Stimulated activated CD8-positive, alpha-beta memory T cell treated with anti-CD3 and anti-CD28 coated beads, Interleukin-2, amount 100 ng/mL, for 1 hour (primary cell): ENCODE measurements at places on chromosomes 6 and 20.
A peak's percentile ranks its signal among the peaks of the same experiment; 100 is the strongest.

GRCh38 chr6:148173548-148173947 lies 169.1 kb upstream of the SASH1 start:
- no peak for DNase-seq

DNA sequence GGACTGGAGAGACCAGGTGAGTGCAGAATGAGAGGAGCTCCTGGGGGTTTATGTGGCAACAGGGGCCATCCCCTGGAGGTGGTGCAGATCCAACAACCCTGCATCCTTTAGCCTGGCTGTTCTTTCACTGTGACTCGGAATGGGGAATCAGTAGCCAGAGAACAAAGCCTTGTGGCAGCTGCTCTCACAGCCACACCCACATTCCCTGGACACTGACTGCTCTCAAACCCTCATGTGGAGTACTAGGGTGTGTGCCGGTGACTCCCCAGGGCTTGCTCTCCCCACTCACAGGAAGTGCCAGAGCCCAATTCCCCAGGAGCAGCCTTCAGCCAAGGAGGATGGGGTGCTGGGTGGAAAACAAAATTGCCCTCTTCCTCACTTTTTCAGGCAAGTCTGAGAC lies 30.2 kb upstream of the GGTLC1 start:
- DNase-seq = no peak

GRCh38 chr20:48682529-48683363 lies 145.1 kb downstream of the PREX1 start:
- DNase-seq = no peak

DNA sequence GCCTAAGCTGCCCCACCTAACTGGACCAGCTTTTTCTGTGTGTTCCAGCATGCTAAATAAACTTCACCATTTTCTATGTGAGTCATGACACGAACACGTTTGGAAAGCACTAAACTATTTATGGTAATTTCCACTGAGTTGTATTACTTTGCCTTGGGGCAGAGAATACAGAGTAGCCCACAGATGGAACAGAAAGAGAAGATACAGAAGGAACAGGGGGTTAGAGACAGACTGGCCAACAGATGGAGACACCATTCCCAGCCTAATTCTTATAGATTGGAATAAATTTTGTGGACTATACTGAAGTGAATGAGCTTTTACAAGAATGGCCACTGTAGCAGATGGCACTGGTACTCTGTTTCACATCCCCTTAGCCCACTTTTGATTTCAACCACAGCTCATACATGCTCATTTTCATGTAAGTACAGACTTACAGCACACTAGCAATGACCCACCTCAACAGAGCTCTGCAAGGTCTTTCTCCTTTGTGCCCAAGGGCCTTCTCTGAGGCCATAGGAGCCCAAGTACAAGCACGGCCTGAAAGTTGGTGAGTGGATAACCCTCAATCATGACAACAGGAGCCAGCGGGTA lies 13.1 kb upstream of the NT5DC1 start:
- DNase-seq = no peak

DNA sequence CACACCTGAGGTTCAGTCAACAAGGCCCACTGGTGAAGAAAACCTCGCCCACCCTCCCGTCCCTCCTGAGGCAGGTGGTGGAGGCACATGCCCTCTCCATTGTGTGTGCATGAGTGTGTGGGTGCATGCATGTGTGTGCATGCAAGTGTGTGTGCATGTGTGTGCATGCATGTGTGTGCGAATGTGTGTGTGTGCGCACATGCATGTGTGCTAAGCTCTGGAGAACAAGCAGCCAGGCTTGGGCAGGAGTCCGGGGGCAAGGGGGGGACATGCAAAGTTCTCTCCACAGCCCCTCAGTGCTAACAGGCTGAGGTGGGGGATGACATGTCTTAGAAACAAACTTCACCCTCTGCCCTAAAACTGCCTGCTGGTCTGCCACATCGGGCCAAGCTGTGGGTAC lies 3.1 kb upstream of the HSPA12B start:
- no peak for DNase-seq

DNA sequence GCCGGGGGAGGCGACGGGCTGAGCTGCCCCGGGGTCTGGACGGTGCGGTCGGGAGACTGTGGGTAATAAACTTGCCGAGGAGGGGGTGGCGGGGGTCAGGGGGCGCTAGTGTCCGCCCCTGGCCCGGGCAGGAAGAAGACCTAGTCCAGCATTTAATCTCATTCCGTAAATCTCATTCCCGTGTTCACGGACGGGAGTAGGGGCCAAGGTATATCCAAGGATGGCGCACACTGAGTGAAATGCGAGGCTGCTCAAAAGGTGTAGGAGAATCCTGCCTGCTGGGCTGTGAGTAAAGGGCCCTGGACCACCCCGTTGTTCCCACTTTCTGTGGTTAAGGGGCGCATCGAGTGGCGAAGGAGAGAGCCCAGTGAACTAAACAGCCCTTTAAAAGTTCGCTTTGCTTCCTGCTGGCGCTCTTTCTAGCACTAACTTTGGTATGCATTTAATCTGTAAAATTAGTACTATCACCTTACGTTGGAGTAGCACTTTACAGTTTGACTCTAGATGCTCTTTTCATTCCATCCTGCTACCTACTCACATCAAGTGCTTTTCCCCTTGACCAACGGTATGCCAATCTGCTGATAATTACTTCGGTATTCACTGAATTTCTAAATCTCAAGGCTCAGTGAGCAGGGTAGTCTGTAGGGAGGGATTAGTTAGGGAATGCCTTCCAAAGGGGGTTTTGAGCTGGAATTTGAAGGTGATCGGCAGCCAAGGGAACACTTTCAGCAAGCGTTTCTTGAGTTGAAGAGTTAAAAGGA lies 730 bp downstream of the PARD6B start:
- no peak for DNase-seq

DNA sequence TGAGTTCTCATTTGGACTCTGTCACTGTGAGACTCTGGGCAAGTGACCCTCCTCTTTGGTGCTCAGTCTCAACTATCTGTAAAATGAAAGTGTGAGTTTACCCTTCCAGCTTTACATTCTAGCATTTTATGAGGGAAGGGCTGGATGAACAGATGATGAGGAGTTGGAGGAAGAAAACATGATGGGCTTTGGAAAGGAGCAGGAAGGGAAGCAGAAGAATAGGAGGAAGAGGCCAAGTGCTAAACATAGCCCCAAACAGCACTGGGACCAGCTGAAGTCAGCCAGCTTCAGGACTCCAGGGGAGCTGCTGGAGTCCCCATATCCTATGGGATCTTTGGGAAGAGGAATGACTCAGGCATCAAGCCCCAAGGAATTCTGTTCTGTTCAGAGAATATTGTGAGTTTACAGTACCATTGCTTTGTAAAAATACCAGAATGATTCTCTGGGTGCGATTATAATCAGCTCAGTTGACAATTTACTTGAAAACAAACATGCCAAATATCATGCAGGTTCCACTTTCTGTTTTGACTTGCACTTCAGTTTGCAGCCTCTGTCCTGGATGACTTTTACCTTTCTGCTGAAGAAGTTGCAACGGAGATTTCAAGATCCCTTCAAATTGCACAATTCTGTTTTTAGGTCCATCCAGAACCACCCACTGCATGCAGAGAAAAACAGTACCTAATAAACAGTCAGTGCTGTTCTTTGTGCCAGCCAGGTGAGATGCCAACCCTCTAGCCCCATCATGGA lies 3.2 kb downstream of the CD40 start:
- no peak for DNase-seq

DNA sequence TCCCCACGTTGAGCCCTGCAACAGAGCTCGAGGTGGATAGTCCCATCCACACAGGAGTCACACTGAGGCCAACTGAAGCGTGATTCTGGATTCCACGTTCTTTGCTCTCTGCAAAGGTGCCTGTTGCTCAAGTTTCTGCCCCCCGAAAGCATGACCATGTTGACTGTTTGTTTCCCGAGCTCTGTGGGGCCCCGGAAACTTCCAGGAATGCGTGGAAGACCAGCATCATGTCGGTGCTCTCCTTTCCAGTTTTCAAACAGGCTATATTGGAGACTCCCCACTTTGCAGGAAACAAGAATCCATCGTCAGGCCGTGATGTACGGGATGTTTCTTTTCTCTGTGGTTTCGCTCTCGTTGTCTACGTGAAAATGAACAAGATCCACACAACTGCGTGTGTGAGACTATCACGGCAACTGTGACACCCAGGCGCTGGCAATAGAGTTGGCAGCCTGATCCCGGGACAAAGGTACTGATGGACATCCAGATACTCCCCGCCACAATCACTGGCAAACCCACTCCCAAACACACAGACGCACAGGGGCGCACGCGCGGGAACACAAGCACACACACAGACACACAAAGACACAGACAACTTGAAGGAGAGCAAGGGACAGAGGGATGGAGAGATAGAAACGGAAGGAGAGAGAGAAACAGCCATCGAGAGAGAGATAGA lies 444.6 kb upstream of the DEFB115 start:
- DNase-seq = no peak

- peak; percentile 40 for DNase-seq
These were observed at the start of gene GNAS-AS1 for GRCh38 chr20:58850693-58851174. TSS of gene GNAS-AS1 (minus strand) at chr20:58850902.
